Small intestine (tissue), 16 donors: ENCODE measurements at places on chromosomes 13 and 19. TPM values are rescaled to one million over a fixed set of nuclear protein-coding genes. Genes with fewer than 3 reads are reported as not detected.

Gene ATP4B
- not detected for polyA plus RNA-seq

Gene KIR2DL1
- 0.04 TPM for polyA plus RNA-seq

Gene GPI
- polyA plus RNA-seq: 129 TPM

Gene UFM1
- 76.2 TPM for polyA plus RNA-seq

Gene CLEC17A
- polyA plus RNA-seq: 0.24 TPM

Gene ZNF121
- polyA plus RNA-seq: 2.7 TPM

Gene ZNF442
- not detected for polyA plus RNA-seq

Gene CNN1
- polyA plus RNA-seq: 44.8 TPM

Gene ILF3
- polyA plus RNA-seq: 45.4 TPM

Gene NXNL1
- not detected for polyA plus RNA-seq

Gene HSH2D
- 22.7 TPM for polyA plus RNA-seq

Gene CGB3
- not detected for polyA plus RNA-seq

Gene TMEM38A
- 2.7 TPM for polyA plus RNA-seq

Gene S1PR2
- polyA plus RNA-seq: 0.81 TPM
